ENCODE measurements at places on chromosomes 5 and 9.
A peak's percentile ranks its signal among the peaks of the same experiment; 100 is the strongest.

DNA sequence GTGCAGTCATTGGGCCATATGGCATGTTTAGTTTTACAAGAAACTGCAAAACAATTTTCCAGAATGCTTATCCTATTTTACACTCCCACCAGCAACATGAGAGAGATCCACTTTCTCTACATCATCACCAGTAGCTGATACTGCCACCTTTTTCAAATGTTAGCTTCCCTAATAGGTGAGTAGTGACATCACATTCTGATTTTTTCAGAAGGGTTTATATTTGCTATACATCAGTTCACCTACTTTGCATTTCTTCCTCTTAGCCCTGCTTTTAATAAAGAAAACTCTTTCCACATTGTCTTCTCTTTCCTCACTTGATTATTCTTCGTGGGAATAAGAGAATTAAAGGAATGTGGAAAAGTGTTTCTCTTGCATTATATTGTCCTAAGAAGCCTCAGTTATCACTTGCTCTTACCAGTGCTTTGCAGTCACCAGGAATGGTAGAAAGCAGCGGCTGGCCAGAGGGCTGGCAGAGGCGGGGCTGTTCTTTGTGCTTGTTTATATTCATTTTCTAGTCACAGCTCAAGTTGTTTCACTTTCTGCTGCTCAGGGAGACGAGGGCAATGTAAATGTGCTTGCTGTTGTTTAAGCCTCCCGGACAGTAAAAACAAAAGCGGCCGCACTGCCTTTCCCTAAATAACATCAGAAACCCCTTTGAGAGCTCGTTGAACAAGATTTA, 164.8 kb downstream of the HSD17B3 start:
- no peak for DNase-seq

- DNase-seq, result no peak
Observed at GRCh38 chr9:133727277-133727875, 10.8 kb downstream of the SARDH start.

DNA sequence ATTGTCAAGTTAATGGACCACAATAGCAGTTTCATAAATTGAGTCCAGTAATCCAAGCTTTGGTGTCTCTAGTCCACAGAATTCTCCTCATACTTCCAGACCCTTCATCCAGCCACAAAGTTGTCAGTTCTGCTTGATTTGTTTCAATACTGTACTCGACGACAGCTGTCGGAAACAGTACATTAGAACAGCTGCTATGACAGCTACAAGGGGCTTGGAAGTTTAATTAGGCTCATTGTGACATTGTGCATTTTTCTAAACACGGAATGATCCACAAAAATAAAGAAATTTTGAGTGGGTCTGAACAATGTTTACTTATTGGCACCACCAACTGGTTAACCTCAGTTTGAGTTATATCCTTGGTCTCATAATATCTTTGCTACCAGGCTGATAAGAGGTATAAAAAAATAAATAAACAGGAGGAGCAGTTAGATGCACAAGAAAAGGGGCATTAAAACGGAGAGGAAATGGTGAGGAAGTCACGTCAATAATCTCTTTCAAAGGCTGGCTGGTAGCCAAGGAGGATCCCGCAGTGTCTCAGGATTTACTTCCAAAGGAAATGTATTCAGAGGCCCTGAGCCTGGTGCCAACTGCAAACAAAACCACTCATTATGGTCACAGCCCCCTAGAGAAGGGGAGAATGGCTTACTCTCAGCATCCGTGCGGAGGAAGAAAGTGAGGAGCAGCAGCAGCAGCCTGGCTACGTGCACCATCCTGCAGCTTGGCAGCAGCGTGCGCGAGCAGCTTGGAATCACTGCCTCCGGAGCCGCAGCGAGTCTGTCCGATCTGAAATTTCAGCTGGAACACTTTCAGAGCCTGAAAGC, 933.8 kb upstream of the DMAC1 start:
- DNase-seq, result no peak

- no peak for DNase-seq
Observed at GRCh38 chr5:143347046-143347445, 56.4 kb downstream of the NR3C1 start.

- DNase-seq, result no peak
Observed at GRCh38 chr9:3292311-3292710, 233.5 kb downstream of the RFX3 start.

DNA sequence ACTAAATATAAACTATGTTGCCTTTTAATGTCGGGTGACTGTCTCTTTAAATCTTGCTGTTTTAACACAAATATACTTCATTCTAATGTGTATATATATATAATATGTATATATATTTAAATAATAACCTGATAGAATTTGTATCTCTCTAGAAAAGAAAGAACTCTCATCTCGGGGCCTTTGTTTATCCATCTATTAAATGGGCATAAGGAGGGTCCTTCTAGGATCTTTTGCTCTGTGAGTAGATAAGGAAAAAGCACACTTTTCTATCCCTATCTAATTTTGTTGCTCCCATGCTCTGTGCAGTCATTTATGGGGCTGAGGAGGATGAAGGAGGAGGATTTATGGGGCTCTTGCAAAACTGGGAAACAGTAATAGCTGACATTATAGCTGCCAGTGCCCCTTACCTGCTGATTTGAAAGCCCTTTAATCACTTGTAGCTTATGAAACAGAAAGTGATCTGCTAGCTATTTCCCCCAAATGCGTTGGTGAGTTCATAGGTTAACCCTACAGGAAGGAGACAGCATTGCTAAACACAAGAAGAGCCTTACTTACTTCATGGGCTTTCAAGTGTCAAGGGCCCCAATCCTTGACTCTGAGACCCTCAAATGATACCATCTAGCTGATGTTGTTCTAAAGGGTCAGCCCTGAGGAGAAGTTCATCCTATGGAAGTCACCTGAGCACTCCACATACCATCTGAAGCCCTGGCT, 5.8 kb upstream of the PPARGC1B start:
- no peak for DNase-seq

DNA sequence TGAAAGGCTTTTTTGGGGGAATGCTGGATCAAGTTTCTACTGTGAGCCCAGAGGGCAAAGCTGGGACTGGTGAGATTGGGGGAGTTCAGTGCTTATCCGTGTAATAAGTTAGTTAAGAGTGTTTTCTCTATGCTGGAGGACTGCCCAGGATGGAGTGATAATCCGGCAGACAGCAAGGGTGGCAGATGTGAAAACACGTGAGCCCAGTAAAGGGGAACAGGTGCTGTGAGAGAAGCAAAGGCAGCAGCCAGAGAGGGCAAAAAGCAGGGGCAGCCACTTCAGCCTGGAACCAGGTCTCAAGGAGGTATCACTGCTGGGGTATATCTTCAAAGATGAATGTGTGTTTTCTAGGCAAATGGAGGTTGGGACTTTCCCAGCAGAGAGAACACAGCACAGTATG, 53.9 kb downstream of the GALNT10 start:
- DNase-seq, result no peak

DNA sequence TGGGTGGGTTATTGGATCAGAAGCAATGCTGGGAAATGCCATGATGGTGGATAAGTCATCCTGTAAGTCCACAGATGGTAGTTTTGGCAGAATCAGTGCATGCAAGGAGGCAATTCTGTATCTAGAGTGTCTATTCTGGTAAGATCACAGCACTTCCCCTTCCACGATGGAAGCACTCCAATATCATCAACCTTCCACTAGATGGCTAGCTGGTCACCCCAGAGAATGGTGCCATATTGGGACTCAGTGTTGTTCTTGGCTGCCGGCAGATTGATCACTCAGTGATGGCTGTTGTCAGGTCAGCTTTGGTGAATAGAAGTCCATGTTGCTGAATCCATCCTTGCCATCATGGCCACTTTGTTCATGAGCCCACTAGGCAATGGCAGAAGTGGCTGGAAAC, 553.5 kb downstream of the CSNK1G3 start:
- no peak for DNase-seq

- DNase-seq, result no peak
Observed at GRCh38 chr5:95083606-95084005, 201.3 kb downstream of the MCTP1 start.

DNA sequence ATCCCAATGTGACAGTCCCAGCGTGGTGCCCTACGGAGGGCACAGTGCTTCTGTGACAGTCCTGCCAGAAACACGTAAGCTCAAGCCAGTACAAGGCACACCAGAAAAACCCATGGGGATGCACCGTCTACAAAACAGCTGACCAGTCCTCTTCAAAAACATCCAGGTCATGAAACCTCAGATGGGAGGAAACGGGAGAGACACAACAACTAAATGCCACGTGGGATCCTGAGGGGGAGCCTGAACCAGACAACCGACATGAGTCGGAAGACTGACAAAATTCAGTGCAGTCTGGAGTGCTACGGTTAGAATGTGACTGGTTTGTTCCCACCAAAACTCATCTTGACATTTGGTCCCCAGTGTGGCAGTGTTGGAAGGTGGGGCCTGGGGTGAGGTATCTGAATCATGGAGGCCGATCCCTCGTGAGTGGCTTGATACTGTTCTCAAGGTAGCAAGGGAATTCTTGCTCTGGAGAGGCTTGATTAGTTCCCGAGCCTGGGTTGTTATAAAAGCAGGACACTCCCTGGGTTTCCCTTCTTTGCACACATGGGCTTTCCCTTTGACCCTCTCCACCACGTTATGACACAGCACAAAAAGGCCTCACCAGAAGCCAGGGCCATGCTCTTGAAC, 55.4 kb downstream of the ADAMTS2 start:
- no peak for DNase-seq

GRCh38 chr9:34988218-34989002, 1.1 kb upstream of the DNAJB5 start:
- peak; percentile 36 for DNase-seq

DNA sequence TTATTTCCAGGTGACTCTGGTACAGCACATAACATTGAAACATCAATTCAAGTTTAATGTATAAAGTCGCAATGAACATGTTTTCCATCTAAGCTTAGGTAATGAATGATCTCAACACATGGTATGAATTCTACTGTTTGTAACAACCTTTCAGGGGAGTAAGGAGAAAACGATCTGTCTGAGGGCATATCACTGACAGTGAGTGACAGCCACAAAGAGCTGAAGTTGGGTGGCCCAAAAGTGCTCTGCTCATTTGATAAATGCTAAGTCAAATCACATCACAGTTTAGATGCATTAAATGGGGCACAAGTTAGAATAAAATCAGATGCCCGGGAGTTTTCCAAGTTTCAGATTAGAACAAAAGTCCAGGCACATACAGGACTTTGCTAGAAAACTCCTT, 1.2 kb downstream of the FANCC start:
- no peak for DNase-seq

DNA sequence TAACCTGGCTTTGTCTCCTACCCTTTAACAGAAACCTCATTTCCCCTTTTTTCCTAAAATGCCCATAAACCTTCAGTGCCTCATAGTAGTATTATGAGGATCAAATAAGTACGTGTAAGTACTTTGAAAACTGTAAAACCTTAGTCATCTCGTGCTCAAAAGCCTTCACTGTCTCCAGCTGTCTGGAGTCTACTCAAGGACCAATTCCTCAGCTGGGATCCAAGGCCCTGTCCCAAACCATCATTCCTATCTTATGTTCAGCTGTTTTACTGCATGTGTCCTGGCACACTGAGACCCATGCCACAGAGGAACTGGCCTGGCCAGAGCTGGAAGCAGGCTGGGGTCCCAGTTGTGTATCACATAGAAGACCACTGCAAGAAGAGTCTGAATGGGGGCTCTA, 15.9 kb downstream of the ADAMTSL1 start:
- no peak for DNase-seq

DNA sequence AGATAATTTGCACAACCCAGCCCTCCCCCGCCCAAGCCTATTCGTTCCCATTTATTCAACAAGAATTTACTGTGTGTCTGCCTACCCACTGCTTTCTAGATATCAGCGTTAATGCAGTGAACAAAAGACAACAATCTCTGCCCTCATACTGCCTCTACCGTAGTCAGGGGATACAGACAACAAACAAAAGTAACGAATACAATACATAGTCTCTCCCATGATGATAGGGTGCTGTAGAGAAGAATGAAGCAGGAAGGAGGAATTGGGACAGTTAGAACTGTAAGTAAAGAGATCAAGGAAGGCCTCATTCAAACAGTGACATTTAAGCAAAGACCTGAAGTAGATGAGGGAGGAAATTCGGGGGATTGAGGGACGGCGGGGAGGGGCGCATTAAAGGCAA, 1.7 kb downstream of the GFM2 start:
- DNase-seq, result no peak

DNA sequence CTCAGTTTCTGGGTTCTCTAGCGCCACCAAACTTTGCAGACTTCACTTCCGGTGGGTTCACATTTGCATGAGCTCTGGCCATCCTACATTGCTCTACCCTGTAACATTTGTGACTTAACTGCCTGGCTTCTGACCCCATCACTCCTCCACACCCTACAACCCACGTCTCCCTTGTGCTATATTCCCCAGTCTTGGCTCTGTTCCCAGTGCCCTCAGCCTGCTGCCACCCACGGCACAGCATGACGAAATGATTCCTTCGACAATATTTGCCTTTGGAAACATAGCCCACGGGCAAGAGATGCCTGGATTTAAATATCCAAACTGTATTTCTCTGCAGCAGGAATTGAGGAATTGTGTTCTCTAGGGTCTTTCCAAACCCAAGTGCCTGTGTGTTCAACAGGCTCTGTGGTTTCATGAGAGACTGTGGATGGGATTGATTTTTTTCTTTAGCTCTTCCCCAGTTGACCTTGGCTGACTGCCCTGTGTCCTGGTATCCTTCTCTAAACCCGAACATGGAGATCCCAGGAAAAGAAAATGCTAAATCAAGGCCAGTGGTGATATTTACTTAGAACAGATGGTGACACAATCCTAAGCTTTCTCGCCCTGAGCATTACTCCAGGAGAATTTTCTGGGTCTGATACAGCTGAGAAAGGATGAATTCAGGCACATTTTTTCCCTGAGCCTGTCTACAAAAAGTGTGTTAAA, 44.4 kb upstream of the GRIA1 start:
- no peak for DNase-seq

GRCh38 chr9:100443781-100444768, 17.1 kb downstream of the MSANTD3 start:
- no peak for DNase-seq

DNA sequence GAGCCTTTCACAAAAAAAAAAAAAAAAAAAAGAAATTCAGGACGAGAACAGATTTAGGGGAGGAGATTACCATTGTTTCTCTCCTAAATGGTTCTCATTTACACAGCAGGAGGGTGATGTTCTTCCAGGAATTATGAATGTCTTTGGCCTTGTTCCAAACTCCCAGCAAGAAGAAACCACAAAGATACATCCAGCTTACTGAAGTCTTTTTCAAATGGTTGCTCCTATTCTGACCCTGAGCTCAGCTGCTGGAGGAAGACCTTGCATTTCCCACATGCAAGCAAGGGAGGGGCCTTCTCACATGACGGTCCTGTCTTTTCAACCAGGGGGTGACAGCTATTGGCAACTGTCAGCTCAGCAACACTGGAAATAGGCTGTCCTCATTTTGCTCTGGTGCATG, 203.0 kb upstream of the VLDLR start:
- DNase-seq, result no peak

GRCh38 chr5:85182344-85182743, 797.7 kb upstream of the EDIL3 start:
- DNase-seq, result no peak

GRCh38 chr9:93549611-93550010, 26.8 kb upstream of the PHF2 start:
- DNase-seq, result no peak

GRCh38 chr9:107249131-107249533, 33.9 kb upstream of the RAD23B start:
- DNase-seq, result no peak
